NCI-H1092 (cell line): ENCODE measurements at places on chromosomes 2 and 18.

GRCh38 chr2:134232868-134233727 is 20.8 kb upstream of the MGAT5 start:
- DNase-seq, result no peak

DNA sequence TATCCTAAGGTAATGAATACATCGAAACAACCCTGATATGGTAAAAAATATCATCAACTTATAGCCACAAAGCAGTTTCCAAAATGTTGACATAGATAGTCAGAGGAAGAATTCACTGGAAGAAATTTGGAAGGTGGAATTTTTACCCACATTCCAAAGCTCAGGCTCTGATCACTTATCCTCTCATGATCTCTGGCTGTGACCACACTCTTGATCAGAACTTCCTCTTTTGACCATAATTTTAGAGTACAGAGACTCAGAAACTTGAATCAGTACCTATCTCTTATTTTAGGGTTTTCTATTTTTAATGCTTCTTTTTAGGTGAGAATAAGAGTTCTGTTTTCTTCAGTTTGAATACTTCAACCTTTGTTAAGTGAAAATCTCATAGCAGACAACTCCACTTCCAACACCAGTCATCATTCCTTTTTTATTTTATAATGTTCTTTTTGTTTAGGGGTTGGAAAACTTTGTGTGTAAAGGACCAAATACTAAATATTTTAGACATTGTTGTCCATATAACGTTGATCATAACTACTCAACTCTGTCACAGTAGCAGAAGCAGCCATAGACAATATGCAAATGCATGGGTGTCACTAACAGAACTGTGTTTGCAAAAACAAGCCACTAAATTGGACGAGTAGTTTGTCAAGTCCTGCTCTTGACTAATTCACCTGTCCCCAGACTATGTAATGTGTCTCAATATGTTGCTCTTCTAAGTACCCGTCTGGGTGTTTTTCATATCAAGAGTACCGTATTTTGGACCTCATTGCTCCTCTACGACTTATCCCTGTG is 891.6 kb upstream of the CRIM1 start:
- no peak for DNase-seq

DNA sequence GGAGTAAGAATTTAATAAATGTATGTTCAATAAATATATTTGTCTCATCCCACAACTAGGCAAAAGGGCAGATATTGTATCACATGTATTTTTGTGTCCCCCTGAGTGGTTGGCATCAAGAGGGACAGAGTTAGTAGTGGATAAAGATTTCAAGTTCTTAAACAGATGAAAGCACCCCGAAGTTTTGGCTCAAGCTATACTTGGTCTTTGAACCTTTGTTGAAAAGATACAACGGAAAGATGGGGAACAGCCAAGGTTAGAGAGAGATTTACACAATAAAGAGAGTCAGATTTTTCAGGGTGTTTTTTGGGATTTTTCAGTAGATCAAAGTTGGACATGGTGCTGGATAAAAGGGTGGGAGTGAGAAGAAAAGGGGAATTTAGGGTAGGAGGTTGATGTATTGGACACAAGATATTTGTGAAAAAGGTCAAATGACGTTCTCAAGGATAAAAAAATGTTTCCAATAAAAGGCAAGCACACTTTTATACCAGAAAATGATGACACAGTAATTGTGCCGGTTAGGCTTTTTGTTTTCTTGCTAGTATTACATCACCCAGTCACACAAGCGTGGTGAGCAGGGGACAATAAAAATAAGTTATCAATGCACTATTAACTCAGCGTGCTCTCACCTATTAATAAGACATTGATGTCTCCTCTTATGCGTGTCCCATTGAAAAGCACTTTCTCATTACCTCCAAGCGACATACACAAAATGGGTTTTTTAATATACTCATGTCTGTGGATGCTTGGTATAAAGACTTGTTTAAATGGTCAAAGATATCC is 59.5 kb downstream of the MEP1B start:
- DNase-seq, result no peak

GRCh38 chr2:223887127-223887526 is 49.7 kb upstream of the AP1S3 start:
- DNase-seq, result no peak

- no peak for DNase-seq
These were observed 1.5 kb upstream of the BOLA3 start for GRCh38 chr2:74149247-74149525.

GRCh38 chr2:42297322-42297936 is 63.6 kb downstream of the COX7A2L start:
- DNase-seq, result no peak

- DNase-seq, result no peak
These were observed 67.9 kb downstream of the SETBP1 start for GRCh38 chr18:44748582-44748981.

- DNase-seq, result no peak
These were observed 72.3 kb downstream of the INHBB start for GRCh38 chr2:120418174-120418787.

- DNase-seq, result no peak
These were observed 24.9 kb upstream of the YWHAQ start for GRCh38 chr2:9655441-9656269.

DNA sequence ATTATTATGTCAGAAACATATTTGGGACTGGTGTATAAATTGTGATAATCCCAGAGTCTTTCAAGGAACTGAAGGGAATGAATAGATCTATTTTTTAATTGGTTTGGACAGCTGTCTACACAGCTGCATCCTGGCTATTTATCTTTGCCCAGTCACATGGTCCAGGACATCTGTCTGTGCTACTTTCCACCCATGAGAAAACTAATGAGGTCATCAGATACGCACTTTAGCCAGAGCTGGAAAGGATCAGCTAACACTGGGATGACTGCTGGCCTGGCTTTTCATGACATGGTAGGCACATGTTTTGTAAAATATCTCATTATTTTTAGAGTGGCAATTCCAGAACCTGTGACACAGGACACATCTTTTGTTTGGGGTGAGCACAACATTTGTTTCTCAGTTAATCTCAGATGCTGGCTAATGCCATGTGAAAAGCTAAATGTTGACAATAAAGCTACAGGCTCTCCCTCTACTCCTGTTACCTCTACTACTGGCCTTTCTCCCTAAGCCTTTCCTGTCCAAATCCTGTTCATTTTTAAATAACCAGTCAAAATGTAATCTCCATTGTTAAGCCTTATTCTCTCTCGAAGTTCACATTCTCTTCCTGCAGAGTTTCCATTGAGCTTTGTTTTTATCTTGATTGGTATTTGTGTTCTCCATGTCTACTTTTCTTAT is 500.7 kb downstream of the RIT2 start:
- DNase-seq, result peak; percentile 86

GRCh38 chr2:106995556-106995955 is 109.6 kb upstream of the ST6GAL2 start:
- DNase-seq, result no peak

- no peak for DNase-seq
These were observed 150.7 kb upstream of the CCDC68 start for GRCh38 chr18:55109818-55110414.

DNA sequence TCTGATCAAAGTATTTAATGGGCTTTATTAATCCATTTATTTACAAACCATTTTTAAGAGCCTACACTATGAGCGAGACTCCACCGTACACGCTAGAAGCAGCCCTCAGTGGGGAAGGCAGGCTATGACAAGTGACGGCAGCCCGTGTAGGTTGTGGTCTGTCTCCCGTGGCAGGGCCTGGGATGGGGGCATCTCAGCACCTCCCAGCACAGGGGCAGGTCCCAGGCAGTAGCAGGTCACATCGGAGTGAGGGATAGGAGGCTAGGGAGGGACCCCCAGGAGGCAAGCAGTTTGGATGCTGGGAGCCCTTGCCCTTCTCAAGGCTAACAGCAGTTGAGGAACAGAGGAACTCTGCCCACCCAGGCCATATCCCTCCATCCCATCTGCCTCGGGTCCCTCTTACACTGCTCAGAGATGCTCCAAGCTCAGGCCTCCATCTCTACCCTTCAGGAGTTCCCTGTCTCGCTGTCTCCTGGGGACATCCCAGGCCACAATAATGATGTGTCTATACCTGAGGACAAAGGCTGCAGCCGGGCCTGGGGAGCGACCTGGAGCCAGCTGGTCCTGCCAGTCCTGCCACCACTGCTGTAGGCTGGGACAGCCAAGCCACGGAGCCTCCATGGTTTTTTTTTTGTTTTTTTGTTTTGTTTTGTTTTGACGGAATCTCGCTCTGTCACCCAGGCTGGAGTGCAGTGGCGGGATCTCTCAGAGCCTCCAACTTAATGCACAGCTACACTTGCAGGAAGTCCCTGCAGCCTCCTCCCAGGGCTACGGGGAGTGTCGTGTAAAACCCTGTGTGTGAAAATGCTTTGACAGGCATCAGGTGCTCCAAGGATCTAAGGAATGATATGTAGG is 92.0 kb downstream of the NDUFA10 start:
- DNase-seq, result no peak

DNA sequence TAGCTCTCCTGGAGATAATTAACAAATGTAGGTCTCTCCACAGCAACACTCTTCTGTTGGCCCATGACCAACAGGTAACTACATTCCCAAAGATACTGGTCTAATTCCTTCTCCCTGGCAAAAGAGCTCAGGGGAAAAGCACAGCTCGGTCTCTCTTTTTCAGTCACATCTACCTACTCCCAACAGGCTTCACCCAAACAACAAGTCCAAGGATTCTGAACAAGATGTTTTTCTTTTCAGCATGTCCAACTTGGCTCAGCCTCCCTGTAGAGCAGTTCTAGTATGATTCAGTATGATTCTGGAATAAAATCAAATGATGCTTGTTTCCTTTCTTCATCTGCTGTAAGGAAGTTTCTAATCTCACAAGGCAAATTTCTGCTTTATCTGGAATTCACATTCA is 1704.8 kb upstream of the PIK3C3 start:
- DNase-seq, result no peak

DNA sequence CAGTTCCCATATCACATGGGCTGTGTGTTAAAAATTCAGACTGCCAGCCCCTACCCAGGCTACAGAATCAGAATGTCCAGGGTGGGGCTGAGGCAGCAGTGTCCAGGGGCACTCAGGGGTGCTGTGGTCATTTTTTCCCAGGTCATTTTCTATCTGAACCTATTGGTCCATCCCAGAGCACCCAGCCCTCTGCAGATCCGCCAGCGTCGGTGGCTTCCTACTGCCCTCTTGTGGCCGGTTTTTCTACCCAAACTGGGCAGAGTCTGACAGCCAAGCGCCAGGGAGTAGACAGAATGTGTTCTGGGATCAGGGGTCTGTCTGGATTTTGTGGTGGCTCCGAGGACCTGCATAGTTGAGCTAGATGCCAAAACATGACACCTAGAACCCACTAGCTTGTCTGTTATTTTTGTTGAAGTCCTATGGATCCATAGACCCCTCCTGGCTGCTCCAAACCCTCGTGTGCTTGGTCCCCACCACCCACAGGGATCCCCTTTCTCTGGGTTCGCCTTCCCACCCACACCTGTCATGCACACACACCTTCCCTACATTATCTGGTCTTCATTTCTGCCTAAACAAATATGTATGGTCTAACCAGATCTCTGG is 34.1 kb upstream of the RMDN2 start:
- peak; percentile 51 for DNase-seq

DNA sequence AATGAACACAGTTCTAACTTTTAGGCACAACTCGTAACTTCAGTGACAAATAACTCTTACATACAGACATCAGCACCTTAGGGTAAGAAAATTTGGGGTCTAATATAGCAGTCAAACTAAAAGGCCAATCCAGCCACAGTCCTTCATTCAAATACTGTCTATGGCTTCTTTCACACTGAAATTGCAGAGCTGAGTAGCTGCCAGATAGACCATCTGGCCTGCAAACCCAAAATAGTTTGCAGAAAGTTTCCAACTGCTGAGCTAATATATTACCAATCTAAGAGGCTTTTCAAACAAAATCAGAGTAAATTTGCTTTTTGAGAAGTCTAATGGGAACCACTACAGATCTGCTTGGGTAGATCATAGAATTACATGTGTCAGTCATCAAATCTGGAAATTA is 183.4 kb downstream of the GALR1 start:
- DNase-seq, result no peak

DNA sequence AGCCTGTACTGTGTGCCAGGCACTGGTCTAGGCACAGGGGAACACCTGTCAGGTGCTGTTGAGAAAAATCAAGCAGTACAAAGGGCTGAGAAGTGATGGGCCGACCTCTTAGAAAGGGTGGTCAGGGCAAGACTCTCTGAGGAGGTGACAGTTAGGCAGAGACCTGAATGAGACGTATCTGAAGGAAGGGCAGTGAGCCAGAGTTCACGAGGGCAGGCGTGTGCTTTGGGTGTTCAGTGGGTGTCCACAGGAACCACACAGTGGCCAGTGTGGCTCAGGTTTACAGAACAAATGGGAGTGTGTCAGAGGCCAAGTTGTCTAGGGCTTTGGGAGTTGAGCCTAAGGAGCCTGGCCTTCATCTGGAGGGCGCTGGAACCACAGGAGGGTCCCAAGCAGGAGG is 6.2 kb downstream of the ARMC9 start:
- no peak for DNase-seq

DNA sequence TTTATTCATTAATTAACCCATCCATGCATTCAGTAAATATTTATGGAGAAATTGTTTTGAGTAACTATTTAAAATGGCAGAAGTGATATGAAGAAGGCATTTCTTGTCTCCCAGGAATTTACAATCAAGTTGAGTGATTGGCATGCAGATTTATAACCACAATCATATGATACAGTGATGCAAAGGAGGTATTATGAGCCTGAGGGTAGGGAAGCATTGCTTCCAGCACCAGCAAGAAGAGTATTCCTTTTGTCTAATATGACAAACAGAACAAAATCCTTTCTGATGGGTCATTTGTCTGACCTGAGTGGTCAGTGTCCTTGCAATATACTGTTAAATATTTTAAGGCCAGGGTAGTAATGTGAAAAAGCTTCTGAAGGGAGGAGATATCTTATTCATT is 244.2 kb upstream of the RGPD4 start:
- no peak for DNase-seq

GRCh38 chr2:175853616-175853890 is 148.5 kb downstream of the LNPK start:
- no peak for DNase-seq

GRCh38 chr2:145407-145806 is 99.1 kb upstream of the FAM110C start:
- DNase-seq, result no peak

GRCh38 chr2:70469961-70470360 is 83.7 kb downstream of the TGFA start:
- DNase-seq, result no peak

GRCh38 chr2:56713161-56713676 is 529.4 kb downstream of the CCDC85A start:
- DNase-seq, result no peak

GRCh38 chr2:72128843-72129227 is 18.8 kb downstream of the CYP26B1 start:
- DNase-seq, result no peak

- no peak for DNase-seq
These were observed 41.5 kb upstream of the APCDD1 start for GRCh38 chr18:10412933-10413332.

- DNase-seq, result no peak
These were observed 31.3 kb upstream of the GAREM1 start for GRCh38 chr18:32502014-32502413.

DNA sequence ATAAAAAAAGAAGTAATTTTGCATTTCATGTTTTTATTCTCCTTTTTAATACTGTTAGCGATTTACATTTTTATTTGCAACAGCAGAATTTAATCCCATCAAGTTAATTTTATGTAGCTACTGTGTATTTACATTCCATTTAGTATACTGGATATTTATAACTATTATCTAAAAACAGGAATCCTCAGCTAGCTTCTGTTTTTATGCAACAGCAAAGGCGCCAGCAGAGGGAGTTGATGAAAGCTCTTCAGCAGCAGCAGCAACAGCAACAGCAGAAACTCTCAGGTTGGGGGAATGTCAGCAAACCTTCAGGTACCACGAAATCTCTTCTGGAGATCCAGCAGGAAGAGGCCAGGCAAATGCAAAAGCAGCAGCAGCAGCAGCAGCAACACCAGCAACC is 26.2 kb upstream of the SNORC start:
- no peak for DNase-seq
